ENCODE measurements at places on chromosomes 7 and 10.
A peak's percentile ranks its signal among the peaks of the same experiment; 100 is the strongest.

DNA sequence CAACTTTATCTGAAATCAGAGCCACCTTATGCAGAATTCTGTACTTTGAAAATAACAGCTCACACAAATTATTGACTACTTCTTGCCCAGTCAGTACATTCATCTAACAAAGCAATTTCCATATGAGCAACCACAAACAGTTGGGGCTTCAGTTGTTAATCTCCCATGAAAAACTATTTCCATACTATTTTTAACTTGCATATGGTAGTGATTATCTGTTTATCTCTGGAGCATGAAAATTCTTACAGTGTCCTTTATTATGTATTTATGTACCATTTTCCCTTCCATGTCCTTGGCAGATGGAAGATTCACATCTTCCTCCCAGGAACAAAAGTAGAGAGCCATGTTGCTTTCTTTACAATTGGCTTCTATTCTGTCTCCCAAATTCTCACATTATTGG, 285.7 kb downstream of the CRPPA start:
- no peak for DNase-seq

GRCh38 chr10:117458571-117458970, 83.3 kb upstream of the PDZD8 start:
- DNase-seq: no peak

DNA sequence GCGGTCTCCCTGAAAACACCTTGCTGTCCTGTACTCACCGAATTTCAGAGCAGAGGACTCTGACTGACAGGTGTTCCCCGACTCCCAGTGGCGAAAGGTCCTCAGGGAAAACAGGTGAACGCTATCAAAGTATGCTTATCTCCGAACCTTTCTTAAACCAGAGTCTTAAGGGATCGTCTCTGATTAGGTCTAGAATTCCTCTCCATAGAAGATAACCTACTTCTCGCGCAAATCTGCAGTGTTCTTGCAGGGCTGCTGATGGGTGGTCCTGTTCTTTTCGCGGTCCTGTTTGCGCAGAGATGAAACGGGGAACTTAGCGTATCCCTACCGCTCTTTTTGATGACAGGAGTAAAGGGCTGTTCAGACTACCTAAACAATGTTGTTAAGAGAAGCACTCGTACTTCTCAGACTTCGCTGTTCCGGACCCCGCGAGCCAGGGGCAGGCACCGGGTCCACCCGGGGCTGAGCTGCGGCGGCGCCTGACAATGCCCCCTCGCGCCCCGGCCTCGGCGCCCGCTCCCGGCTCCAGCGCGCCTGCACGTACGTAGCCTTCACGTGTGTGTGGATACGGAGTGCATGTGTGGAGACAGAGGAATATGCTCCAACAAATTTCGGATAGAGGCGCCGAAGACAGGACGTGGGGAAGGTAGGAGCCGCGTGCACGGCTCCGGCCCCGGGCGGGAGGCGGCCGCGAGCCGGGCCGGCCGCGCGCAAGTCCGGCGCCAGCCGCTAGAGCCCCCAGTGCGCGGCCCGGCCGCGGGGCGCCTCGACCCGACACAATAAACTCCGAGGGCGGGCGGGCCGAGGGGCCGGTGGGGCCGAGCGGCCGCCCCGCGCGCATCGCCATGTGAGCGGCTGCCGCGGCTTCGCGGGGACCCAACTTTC, 766 bp upstream of the ZMYND11 start:
- DNase-seq: peak; percentile 91

GRCh38 chr10:48192881-48193450, 81.5 kb downstream of the FRMPD2 start:
- no peak for DNase-seq

GRCh38 chr10:113053881-113054280, 103.8 kb downstream of the TCF7L2 start:
- no peak for DNase-seq

DNA sequence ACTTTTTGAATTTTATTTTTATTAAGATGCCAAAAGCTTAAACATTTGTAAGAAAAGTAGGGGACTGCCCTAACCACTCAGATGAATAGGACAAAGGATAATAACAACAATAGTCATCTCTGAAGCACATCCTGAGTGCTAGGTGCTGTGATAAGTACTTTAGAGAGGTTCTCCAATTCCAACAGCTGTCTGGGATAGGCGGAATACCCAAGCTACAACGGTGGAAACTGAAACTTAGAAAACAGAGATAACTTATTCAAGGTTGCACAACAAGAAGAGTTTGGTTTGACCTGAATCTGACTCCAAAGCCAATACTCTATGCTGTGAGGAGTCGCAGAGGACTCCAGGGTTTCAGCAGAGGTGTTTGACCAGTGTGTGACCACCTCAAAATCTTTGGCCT, 2.0 kb downstream of the RTKN2 start:
- DNase-seq: no peak

DNA sequence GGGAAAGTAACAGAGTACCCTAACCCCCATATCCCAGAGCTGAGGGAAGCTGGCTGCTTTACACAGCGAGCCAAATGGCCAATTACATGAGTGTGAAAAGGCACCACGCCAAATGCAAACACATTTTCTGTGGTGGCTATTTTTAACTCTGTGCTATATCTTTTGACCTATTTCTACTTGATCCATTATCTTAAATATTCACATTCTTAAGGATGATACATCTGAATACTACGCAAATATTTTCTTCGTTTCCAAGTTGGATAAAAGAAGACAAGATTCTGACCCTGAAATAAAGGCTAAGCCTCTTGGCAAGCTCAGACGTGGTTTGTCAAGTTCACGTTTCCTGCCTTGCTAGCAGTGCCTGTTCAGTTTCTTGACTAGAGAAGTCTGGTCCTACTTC, 146.7 kb upstream of the TMEM196 start:
- DNase-seq: no peak

- DNase-seq: no peak
Observed at GRCh38 chr10:2139746-2140145, 402.4 kb upstream of the ADARB2 start.

GRCh38 chr7:147081117-147081516, 964.5 kb downstream of the CNTNAP2 start:
- DNase-seq: no peak

- no peak for DNase-seq
Observed at GRCh38 chr7:2180081-2180480, 52.7 kb downstream of the MAD1L1 start.

- no peak for DNase-seq
Observed at GRCh38 chr7:26420422-26421019, 128.9 kb downstream of the SNX10 start.

GRCh38 chr10:35412003-35412723, 75.9 kb downstream of the CCNY start:
- DNase-seq: no peak

DNA sequence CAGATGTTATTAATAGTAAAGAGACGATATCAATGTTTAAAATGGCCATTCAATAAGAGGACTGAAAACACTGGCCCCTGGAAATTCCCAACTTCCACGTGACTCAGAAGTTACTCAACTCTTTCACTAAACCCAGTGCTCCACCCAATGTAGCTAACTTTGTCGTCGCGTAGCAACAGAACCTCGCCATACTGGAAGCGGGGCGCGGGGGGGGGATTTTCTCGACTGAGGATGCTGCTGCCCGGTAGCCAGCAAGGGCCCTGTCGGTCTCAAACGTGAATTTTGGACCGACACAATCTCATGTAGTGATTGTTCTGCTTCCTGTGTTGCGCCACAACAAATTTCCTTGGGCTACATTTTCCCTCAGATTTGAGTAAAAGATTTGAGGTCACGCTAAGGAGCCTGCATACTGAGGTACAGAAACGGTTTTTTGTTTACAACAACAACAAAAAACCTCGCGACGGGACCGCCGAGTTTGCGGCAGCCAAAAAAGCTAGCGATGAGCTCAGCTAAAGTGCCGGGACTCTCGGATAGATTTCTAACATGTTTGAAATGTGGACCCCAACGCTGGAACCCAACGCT, 977 bp upstream of the SFR1 start:
- peak; percentile 91 for DNase-seq

GRCh38 chr10:61731638-61732037, 68.9 kb downstream of the CABCOCO1 start:
- no peak for DNase-seq

- no peak for DNase-seq
Observed at GRCh38 chr10:122468926-122469781, 7.8 kb downstream of the HTRA1 start.

DNA sequence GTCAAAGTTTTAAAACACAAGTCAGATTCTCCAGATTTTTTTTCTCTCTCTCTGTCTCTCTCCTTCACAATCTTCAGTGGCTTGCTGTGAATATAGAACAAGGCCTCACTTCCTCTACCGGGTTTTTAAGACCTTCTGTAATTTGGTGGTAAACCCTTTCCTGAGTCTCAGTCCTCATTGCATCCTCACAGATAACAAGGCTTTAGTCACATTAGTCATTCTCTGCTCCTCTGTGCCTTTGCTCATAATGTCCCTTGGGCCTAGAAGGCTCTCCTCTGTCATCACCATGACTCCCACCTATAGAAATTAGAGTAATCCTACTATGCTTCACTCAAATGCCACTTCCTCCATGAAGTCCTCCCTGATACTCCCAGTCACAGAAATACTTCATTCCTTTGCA, 172.7 kb upstream of the HPS1 start:
- DNase-seq: no peak

DNA sequence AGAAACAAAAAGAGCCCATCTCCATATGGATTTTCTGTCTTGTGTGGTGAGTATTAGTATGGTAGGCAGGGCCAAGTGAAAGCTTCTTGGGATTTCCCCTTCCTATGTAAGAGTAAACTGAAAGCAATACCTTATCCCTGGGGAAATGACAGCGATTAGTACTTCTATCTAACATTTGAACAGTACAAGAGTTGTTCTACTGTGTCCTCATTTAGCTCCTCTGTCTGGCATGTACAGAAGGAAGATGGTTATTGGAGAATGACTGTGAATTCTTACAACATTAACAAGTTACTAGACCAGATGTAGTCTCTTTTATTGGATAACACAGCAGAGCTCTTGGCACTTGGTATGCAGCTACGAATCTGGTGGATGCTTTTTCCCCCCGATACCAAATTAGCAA, 17.9 kb upstream of the TRIL start:
- DNase-seq: no peak

- DNase-seq: no peak
Observed at GRCh38 chr10:62081341-62082270, 180.1 kb downstream of the ARID5B start.

GRCh38 chr10:43341450-43341849, 30.0 kb upstream of the FXYD4 start:
- DNase-seq: no peak

DNA sequence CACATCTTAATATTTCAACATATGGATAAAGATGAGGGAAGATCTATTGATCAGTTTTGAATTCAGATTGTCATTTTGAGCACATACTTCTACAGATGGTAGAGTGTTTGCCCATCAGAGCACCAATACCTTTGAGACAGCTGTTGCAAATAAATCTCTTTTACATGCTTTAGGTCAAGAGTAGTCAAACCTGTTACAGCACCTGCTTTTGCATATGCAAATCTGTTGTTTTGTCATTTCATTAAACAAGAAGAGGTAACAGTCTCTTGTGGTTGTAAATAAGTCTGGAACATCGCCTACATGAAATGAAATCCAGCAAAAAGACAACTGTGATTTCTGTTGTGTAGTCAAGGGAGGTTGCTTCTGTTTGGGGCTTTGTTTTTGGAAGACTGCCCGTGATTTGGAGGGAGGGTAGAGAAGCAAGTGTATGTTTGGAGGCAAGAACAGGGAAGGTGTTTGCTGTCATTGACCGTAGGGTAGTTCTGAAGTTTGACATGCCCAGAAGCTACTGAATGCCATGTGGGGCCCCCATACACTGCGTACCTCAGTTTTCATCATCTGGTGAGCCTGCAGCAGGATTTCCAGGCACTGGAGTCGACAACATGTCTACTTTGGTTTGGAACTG, 233.6 kb upstream of the PPP1R3A start:
- no peak for DNase-seq

DNA sequence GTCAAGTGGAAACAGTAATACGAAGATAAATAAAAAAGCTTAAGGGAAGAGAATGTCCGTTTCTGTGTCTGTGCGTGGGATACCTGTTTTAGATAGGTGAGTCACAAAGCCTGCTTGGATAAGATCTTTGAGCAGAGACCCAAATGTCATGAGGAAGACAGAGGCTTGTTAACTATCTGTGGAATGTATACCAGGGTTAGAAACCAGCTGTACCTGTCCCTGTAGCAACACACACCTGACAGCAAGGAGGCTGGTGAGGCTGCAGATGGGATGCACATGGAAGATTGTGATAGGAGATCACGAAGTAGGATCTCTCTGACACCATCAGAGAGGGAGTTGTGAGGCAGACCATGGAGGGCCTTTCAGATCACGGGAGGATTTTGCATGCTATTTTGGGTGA, 105.3 kb downstream of the ARHGAP21 start:
- DNase-seq: no peak

GRCh38 chr10:118032564-118032963, 14.2 kb downstream of the RAB11FIP2 start:
- no peak for DNase-seq

GRCh38 chr7:142892951-142893350, 7.4 kb upstream of the TRPV6 start:
- no peak for DNase-seq

DNA sequence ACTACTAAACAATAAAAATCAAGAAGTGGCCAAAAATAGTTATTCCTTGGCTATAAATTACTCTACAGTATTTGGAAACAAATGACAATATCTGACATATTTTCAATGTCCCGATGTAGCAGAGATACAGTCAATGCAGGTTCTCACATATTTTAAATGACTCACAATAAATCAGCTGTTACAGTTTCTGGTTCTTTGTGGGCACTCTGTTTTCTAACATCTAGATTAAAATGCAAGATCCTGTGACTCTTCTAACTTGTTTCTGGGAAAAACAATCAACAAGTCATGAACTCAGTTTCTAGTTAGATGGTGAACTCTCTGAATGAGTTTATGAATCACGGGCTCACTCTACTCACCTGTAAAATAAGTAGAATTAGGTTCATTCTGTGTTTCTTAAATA, 849.6 kb upstream of the MBL2 start:
- DNase-seq: no peak

DNA sequence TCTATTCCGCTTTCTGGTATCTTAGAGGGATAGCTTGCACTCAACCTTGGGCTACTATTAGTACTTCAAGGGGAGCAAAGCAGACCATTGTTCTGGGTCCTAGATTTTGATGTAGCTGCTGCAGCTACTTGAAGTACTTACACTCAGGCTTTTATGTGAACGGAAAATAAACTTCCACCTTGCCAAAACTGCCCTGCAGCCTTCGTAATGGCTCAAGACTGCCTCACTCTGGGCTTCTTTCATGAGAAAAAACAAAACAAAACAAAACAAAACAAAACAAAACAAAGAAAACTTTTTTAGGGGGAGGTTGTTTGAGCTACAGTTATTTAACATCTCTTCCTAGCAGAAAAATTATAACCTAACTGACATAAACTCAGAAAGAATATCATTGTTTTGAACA, 19.4 kb upstream of the EPHB6 start:
- DNase-seq: no peak

- no peak for DNase-seq
Observed at GRCh38 chr10:103196516-103196915, 3.4 kb upstream of the NT5C2 start.

All from right kidney (tissue), 9 donors.